ENCODE measurements at places on chromosomes 6 and 20.
A peak's percentile ranks its signal among the peaks of the same experiment; 100 is the strongest.

- no peak for DNase-seq
Observed at GRCh38 chr20:60233018-60233630, 274.9 kb downstream of the CDH26 start.

DNA sequence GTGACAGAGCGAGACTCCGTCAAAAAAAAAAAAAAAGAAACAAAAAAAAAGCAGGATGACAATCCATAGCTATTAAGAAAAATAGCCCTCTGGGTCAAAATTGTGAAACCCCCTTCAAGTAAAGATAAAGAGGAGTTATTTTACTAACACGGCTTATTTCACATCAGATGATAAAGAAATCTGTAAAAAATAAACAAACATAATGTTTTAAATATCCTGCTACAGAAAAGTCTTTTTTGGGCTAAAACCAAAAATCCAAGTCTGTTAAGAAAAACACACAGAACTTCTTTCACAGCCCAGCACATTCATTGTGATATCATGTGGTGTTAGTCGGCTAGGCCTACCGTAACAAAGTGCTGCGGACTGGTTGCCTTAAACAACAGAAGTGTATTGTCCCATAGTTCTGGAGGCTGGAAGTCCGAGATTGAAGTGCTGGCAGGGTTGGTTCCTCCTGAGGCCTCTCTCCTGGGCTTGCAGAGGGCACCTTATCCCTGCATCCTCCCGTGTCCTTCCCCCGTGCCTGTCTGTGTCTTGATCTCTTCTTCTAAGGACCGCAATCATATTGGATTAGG is 239.2 kb upstream of the TAB2 start:
- DNase-seq: no peak

DNA sequence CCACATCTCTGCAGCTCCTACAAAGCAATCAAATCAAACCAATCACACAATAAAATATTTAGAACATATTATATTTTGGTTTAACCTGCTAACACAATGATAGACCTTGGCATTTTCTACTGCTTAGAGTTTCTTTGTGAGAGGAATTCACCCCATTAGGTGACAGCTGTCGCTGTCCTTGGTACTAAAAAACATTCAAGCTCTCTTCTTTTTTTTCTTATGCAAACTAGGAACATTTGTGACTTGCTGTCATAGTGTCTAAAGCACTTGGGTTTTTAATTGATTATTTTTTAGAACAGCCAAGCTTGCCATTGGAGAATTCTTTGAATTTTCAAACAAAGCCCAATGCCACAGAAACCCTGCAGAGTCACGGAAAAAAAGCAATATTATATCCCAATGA is 46.4 kb downstream of the CNR1 start:
- peak; percentile 33 for DNase-seq

DNA sequence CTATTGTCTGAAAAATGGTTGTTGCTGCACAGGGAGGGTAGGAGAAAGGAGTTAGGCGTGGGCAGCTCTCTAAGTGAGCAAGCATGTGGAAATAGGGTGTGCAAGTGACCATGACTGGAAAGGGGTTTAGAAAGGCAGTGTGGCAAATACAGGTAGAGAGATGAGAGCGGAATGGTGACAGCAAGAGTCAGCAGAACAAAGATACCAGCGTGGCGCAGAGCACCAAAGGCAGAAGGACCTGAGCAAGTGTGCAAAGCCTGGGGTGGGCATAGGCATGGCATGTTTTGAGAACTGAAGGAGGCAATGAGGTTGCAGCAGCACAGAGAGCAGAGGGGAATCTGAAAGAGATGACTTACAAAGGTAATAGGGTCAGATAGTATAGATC is 17.0 kb downstream of the RNF217 start:
- DNase-seq: no peak

DNA sequence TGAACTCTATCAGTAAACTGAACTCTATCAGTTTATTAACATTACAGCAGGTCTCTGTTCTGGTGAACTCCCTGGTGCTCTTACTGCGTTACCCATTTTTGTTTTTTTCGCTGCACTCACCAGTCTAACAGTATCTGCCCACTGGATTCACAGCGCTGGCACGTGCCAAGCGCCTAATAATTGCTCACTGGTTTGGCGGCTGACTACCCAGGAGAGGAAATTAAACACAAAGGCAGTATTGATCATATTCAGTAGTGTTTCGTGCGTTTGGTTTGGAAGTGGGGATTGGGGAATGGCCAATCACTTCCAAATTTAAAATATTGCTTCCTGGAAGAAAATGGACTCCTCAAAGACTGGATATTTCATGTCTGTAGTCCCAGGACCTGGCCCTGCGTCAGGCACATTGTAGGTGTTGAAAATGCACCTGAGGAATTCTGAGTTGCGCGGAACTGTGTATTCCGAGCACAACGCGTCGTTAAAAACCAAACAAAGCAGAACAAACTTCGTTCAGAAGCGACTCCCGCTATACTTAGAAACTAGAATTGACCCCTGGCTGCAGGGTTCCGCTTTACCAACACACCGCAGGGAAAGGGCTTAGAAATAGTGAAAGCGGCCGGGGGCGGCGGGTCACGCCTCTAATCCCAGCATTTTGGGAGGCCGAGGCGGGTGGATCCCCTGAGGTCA is 1.1 kb upstream of the RPS12 start:
- no peak for DNase-seq

DNA sequence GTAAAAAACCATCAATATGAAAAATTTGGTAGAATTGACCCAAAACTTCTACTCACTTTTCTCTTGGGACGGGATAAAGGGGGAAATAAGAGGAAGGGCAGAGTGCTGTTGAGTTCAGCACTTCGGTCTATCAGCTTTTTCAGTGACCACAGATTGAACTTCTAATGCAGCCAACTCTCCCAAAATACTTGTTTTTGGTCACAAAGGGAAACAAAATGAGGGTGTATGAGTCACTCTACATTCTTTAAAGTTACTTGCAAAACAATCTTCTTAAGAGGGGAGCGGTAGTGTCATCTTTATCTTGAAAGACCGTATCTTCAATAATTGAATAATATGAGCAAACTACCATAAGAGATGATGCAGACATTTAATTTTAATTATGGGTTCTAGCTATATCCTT is 661.3 kb downstream of the CD109 start:
- no peak for DNase-seq
